CD4-positive, alpha-beta T cell treated with Interleukin-6 at 100 ng/mL for 8 hours (primary cell): ENCODE measurements at places on chromosomes 12 and 14.

DNA sequence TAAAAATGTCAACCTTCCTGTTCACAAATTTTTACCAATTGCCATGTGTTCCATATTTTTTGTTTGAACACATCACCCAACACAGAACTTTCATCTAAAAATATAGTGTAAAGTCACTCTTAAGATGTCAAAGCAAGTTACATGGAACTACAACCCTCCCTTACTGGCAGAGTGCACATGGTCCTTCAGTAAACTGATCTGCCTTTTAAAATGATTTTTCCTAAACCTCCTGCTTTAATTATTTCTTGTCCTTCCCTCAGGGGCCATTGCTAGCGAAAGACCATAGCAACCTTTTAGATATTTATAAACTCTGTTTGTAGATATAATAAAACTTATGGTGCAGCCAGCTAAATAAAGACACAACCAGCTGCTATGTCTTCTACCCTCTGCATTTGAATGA lies 255.2 kb upstream of the FAR2 start:
- DNase-seq, result no peak

GRCh38 chr14:20697273-20698017 lies 8.9 kb downstream of the ANG start:
- peak; percentile 62 for DNase-seq

DNA sequence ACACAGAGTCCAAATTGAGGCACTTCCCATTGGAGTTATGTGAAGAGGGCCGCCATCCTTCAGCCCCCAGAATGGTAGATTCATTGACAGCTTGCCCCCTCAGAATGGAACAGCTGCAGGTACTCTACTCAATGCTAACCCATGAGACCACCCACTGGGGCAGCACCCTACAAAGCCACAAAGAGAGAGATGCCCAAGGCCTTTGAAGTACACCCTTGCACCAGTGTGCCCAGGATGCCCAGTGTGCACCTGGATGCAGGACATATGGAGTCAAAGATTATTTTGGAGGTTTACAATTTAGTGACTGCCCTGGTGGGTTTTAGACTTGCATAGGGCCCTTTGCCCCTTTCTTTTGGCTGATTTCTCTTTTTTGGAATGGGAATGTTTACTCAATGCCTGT lies 933.9 kb downstream of the SLC16A7 start:
- DNase-seq, result no peak

- DNase-seq, result no peak
These were observed 412.5 kb downstream of the RMST start for GRCh38 chr12:97875064-97875463.

GRCh38 chr12:99455350-99456035 lies 192.1 kb upstream of the GARIN6 start:
- no peak for DNase-seq
